ENCODE measurements at places on chromosomes 16 and 17.

- H3K4me1 ChIP-seq = peaks cover 62% of the 10 kb centered on the region
- H3K27ac ChIP-seq = peak overlapping the region; percentile 92
- DNase-seq = peak; percentile 79
- H3K36me3 ChIP-seq = peaks cover 37% of the 10 kb centered on the region
- no peaks in the 10 kb centered on the region for H3K27me3 ChIP-seq
These were observed 54.8 kb downstream of the VAC14 start for GRCh38 chr16:70746040-70746707.

GRCh38 chr16:4801051-4801961, 1.1 kb downstream of the ROGDI start:
- H3K27me3 ChIP-seq = no peaks in the 10 kb centered on the region
- H3K27ac ChIP-seq = peak overlapping the region; percentile 90
- peaks cover 45% of the 10 kb centered on the region for H3K4me1 ChIP-seq
- peak overlapping the region; percentile 96 for H3K4me3 ChIP-seq
- no peak for DNase-seq
- H3K36me3 ChIP-seq = peaks cover 42% of the 10 kb centered on the region

DNA sequence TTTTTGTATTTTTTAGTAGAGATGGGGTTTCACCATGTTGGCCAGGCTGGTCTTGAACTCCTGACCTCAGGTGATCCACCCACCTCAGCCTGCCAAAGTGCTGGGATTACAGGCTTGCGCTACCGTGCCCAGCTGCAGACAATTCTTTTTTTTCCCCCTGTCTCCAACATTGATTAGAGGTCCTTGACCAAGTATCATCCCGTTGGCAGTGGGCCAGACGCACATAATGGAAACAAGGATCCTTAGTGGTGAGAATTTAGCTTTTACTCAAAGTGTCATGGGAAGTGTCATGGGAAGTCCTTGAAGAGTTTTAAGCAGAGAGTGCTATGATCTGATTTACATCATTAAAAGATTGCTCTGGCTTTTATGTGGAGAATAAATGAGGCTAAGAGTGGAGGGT, 2.1 kb upstream of the FBXO47 start:
- H3K4me3 ChIP-seq = no peak overlapping the region
- H3K36me3 ChIP-seq = no peaks in the 10 kb centered on the region
- no peak for DNase-seq
- no peak overlapping the region for H3K27ac ChIP-seq

DNA sequence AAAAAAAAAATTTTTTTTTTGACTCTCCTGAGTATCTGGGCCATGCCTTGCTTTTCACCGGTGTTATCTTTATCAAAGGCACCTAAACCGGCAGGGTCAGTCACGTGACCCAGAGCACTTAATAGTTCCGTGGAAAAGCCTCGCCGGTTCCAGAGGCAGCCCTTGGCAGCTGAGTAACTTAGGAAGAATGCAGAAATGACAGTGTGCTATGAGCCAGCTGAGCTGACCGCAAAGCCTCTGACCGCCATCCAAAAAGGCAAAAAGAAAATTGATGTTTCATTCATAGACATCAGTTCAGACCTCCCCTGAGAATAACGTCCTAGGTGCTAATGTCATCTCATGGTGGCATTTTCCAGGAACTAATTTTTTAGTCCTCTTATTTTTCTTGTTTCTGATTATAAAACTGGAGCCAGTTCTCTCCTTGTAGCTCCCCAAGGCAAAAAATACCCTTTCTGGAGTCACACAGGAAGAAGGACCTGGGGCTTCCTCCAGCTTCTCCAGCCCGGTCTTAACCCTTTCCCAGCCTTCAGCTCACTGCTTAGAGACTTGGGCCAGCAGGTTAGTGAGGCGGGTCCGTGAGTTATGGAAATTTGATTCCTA, 122.6 kb downstream of the SOCS1 start:
- H3K4me1 ChIP-seq = peaks cover 27% of the 10 kb centered on the region
- H3K36me3 ChIP-seq = no peaks in the 10 kb centered on the region
- DNase-seq = peak; percentile 90
- H3K27me3 ChIP-seq = no peaks in the 10 kb centered on the region

- peaks cover 24% of the 10 kb centered on the region for H3K36me3 ChIP-seq
- H3K27ac ChIP-seq = no peak overlapping the region
- H3K4me1 ChIP-seq = peaks cover 2% of the 10 kb centered on the region
- H3K4me3 ChIP-seq = no peak overlapping the region
- no peak for DNase-seq
These were observed 58.3 kb downstream of the STH start for GRCh38 chr17:46057366-46057765.

GRCh38 chr17:82709024-82709675, 7.4 kb upstream of the FN3KRP start:
- no peaks in the 10 kb centered on the region for H3K4me1 ChIP-seq
- DNase-seq = no peak
- no peaks in the 10 kb centered on the region for H3K36me3 ChIP-seq
- H3K27ac ChIP-seq = no peak overlapping the region

DNA sequence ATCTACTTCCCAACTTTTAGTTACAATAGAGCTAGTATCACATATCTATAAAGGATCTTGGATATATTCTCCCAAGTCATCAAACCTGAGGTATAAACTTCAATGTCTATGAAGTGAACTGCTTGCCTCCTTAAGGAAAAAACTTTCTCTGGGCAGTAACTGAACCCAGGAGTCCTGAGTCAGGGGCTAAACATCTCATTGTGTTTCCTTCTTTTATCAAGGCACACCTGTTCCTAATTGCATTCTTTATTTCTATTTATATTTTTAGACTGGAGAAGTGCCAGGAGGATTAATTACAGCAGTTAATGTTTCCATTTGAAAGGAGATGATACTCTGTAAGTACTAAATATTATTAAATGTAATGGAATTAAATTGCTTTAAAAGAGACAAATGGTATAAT, 98.6 kb downstream of the CDH8 start:
- DNase-seq = no peak
- H3K36me3 ChIP-seq = no peaks in the 10 kb centered on the region

- H3K4me3 ChIP-seq = no peak overlapping the region
- peaks cover 37% of the 10 kb centered on the region for H3K27me3 ChIP-seq
- DNase-seq = peak; percentile 83
- H3K36me3 ChIP-seq = no peaks in the 10 kb centered on the region
- H3K27ac ChIP-seq = peak overlapping the region; percentile 33
- H3K4me1 ChIP-seq = peaks cover 52% of the 10 kb centered on the region
These were observed 2.7 kb upstream of the ACE start for GRCh38 chr17:63474174-63474573.

GRCh38 chr17:9324864-9325263, 250.8 kb downstream of the STX8 start:
- no peak overlapping the region for H3K27ac ChIP-seq
- no peak overlapping the region for H3K4me3 ChIP-seq
- no peaks in the 10 kb centered on the region for H3K36me3 ChIP-seq
- DNase-seq = no peak

GRCh38 chr16:57167953-57168352, 17.9 kb downstream of the PSME3IP1 start:
- no peaks in the 10 kb centered on the region for H3K27me3 ChIP-seq
- DNase-seq = no peak
- no peaks in the 10 kb centered on the region for H3K4me1 ChIP-seq

GRCh38 chr17:6544011-6544370, 12.4 kb downstream of the PITPNM3 start:
- H3K27me3 ChIP-seq = no peaks in the 10 kb centered on the region
- no peak overlapping the region for H3K27ac ChIP-seq
- no peak for DNase-seq
- H3K4me3 ChIP-seq = no peak overlapping the region
- peaks cover 11% of the 10 kb centered on the region for H3K4me1 ChIP-seq

GRCh38 chr16:51637770-51638094, 486.7 kb upstream of the SALL1 start:
- no peaks in the 10 kb centered on the region for H3K36me3 ChIP-seq
- no peak overlapping the region for H3K27ac ChIP-seq
- H3K27me3 ChIP-seq = peaks cover 17% of the 10 kb centered on the region
- no peaks in the 10 kb centered on the region for H3K4me1 ChIP-seq
- H3K4me3 ChIP-seq = no peak overlapping the region
- DNase-seq = no peak

- peak overlapping the region; percentile 58 for H3K4me3 ChIP-seq
- no peaks in the 10 kb centered on the region for H3K36me3 ChIP-seq
- peaks cover 14% of the 10 kb centered on the region for H3K27me3 ChIP-seq
- H3K27ac ChIP-seq = peak overlapping the region; percentile 56
- peaks cover 82% of the 10 kb centered on the region for H3K4me1 ChIP-seq
These were observed 60.3 kb upstream of the CIBAR2 start for GRCh38 chr16:85172455-85173145.

- H3K36me3 ChIP-seq = no peaks in the 10 kb centered on the region
- H3K27ac ChIP-seq = no peak overlapping the region
- H3K4me3 ChIP-seq = no peak overlapping the region
- no peaks in the 10 kb centered on the region for H3K27me3 ChIP-seq
These were observed 434.7 kb downstream of the CDH11 start for GRCh38 chr16:64687123-64687522.

GRCh38 chr17:15457723-15458094, 9.7 kb downstream of the CDRT4 start:
- H3K27ac ChIP-seq = peak overlapping the region; percentile 73
- no peak for DNase-seq
- no peak overlapping the region for H3K4me3 ChIP-seq
- no peaks in the 10 kb centered on the region for H3K27me3 ChIP-seq

- peaks cover 9% of the 10 kb centered on the region for H3K4me1 ChIP-seq
- H3K36me3 ChIP-seq = no peaks in the 10 kb centered on the region
- no peak for DNase-seq
- H3K27me3 ChIP-seq = no peaks in the 10 kb centered on the region
- H3K4me3 ChIP-seq = no peak overlapping the region
These were observed 85.0 kb downstream of the SNX29 start for GRCh38 chr16:12061336-12062055.

DNA sequence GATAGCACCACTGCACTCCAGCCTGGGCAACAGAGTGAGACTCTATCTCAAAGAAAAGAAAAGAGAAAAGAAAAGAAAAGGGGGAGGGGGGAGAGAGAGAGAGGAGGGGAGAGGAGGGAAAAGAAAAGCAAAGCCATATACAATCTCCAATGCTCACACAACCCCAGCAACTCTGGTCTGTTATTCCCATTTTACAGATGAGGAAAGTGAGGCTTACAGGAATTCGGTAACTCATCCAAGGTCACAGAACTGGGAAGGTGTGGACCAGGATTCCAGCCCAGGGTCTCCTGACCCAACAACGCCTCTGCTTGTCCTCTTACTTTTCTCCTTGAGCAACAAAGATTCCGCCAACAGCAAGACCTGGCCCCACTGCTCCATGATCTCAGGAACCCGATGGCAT, 13.0 kb downstream of the PLA2G10 start:
- no peaks in the 10 kb centered on the region for H3K4me1 ChIP-seq
- H3K4me3 ChIP-seq = no peak overlapping the region
- no peaks in the 10 kb centered on the region for H3K27me3 ChIP-seq
- no peak for DNase-seq
- no peaks in the 10 kb centered on the region for H3K36me3 ChIP-seq

- no peak overlapping the region for H3K27ac ChIP-seq
- no peaks in the 10 kb centered on the region for H3K36me3 ChIP-seq
- DNase-seq = no peak
- no peaks in the 10 kb centered on the region for H3K27me3 ChIP-seq
- H3K4me1 ChIP-seq = no peaks in the 10 kb centered on the region
These were observed 58.1 kb upstream of the ADORA2B start for GRCh38 chr17:15886804-15887203.

- DNase-seq = no peak
- no peaks in the 10 kb centered on the region for H3K36me3 ChIP-seq
- H3K27me3 ChIP-seq = no peaks in the 10 kb centered on the region
- no peak overlapping the region for H3K4me3 ChIP-seq
These were observed 198.6 kb downstream of the AXIN2 start for GRCh38 chr17:65362826-65363225.

DNA sequence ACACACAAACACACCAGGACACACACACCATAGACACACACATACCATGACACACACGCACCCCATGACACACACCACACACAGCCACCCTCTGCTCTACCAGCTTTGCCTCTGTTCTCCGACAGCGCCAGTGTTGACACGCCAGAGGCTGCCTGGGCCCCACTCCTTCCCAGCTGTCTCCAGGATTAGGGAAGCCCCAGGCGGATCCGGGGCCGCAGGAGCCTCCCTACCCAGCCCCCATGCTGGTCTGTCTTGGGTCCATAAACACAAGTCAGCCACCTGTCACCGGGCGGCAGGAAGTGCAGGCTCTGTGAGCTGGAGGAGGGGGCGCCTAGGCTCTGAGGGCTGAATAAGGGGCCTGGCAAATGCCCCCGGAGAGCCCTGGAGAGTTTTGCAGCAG, 10.5 kb downstream of the TBC1D16 start:
- no peak overlapping the region for H3K4me3 ChIP-seq
- H3K4me1 ChIP-seq = peaks cover 67% of the 10 kb centered on the region
- H3K27me3 ChIP-seq = no peaks in the 10 kb centered on the region

- H3K27ac ChIP-seq = peak overlapping the region; percentile 89
- peaks cover 29% of the 10 kb centered on the region for H3K4me1 ChIP-seq
- peak overlapping the region; percentile 96 for H3K4me3 ChIP-seq
These were observed 580 bp downstream of the TANC2 start for GRCh38 chr17:62966426-62967204.

DNA sequence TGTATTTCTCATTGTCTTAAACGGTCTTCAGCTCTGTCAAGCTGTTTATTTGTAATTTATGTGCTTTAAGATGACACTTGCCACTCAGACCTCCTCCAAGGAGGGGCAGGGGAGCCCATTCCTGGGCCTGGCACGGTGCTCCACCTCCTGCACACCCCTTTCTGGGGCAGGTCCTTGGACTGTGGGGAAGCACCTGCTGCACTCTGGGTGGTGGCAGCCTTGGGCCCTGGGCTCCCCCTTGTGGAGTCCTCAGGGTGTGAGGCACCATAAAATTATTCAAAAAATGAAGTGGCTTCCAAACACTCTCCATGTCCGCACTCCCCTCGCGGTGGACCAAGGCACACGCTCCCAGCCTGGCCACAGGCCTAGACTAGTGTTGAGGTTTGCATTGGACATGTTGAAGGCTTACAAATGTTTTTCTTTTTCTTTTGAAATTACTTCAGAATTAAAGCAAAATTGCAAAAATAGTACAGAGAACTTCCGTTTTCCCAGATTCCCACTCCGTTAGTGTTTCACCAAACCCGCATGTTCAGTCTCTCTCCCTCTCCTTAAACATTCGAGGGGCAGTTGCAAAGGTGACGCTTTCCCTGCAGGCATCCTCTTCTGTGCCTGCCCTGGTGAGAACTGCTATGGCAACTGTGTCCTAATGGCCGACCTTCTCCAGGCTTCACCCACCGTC, 32.4 kb downstream of the FOXK2 start:
- no peak overlapping the region for H3K4me3 ChIP-seq
- no peaks in the 10 kb centered on the region for H3K36me3 ChIP-seq
- H3K27ac ChIP-seq = peak overlapping the region; percentile 15

DNA sequence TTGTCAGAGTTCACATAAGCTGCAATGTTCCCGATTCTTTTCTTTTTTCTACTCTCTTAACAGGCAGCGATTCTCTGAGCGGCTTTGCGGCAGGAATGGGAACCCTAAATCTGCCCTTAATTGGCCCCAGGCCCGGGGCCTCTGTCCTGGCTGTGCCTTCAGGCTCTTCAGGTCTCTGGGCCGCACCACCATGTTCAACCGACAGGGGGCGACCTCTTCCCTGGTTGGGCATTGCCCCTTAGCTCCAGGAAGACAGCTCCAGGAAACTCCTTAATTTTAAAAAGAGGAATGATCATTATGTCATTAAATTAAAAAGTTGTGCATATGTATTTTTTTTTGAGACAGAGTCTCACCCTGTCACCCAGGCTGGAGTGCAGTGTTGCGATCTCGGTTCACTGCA, 20.3 kb downstream of the CACNG5 start:
- no peak for DNase-seq
- no peak overlapping the region for H3K4me3 ChIP-seq

GRCh38 chr16:3347586-3347985, 8.1 kb upstream of the OR2C1 start:
- no peak for DNase-seq
- H3K27me3 ChIP-seq = no peaks in the 10 kb centered on the region
- H3K36me3 ChIP-seq = no peaks in the 10 kb centered on the region
- H3K4me1 ChIP-seq = no peaks in the 10 kb centered on the region

Data from stomach (tissue), 19 donors.